Activated naive CD4-positive, alpha-beta T cell treated with anti-CD3 and anti-CD28 coated beads, Interleukin-2, amount 10 ng/mL, durations not matched to agents 7 days and 5 days (primary cell): ENCODE measurements at places on chromosomes 12 and 14.

DNA sequence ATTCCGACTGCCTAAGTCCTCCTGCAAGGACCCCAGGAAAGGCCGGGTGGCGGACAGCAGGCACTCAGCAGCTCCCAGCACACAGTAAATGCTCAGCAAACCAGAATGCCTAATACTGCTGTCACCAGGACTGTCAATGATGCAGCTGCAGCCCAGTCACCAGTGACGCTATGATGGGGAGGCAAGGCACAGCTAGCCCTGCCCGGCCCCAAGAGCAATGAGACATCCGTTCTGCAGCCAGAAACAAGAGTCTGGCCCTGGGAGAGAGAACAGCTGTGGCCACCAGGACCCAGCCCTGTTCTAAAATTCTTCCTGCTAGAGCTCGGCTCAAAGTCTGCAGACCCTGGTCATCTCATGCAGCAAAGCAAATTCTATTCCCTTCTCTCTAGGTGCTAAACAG is 69.8 kb downstream of the NCOR2 start:
- no peak for DNase-seq

GRCh38 chr14:81406863-81407262 is 6.7 kb upstream of the STON2 start:
- no peak for DNase-seq

DNA sequence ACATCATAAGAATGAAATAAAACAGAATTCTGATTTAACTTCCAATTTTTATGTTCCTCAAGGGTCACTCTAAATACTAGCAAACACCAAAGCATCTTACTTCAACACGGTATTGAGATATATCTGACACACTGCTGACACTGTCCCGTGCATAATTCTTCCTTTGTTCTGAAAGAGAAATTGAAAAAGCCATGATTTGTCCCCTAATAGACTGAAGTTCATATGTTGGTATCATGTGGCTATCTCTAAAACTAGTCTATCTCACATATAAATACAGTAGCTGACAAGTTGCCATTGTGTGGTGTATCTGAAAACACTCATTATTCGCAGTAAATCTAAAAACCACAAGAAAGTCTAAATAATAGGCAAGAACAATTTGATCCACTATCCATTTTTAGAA is 118.4 kb downstream of the EPS8 start:
- DNase-seq: no peak

DNA sequence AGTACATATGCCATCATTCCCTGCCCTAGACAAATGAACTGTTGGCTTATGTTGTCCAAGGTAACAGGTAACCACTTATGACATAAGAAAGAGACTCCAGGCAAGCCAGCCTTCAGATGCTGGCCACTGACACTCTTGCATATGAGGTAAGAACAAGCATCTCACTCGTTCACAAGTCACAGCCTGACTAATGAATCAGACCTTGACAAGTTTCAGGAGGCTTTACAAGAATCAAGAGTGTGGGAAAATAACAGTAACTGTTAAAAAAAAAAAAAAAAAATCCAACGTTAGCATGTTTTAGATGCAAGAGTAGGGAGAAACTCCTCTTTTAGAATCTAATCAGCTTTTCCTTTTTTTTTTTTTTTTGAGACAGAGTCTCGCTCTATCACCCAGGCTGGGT is 40.7 kb downstream of the ZFYVE1 start:
- no peak for DNase-seq

DNA sequence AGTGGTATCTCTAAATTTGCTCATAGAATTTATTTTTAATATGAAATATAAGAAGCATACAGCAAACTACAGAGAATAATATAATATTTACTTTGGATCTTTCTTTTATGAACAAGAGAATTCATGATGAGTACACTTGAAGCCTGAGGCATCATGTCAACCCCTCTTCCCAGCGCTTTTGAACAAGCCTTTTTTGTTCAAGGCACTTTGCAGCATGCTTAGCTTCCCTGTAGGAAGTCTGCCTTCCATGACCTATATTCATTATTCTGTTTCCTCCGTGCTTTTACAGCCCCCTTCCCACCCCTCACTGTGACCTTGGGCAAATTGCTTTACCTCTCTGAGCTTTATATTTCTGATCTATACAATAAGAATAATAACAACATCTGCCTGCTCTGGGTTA is 41.6 kb downstream of the SCN8A start:
- no peak for DNase-seq

- DNase-seq: no peak
Measured at GRCh38 chr12:75863533-75863932, 168.0 kb downstream of the PHLDA1 start.

- no peak for DNase-seq
Measured at GRCh38 chr14:103301512-103302354, 32.3 kb upstream of the EIF5 start.

GRCh38 chr12:9948606-9949296 is 16.6 kb upstream of the CLEC2A start:
- DNase-seq: peak; percentile 21
